HS-5 (cell line): ENCODE measurements at places on chromosomes 16 and 17.

DNA sequence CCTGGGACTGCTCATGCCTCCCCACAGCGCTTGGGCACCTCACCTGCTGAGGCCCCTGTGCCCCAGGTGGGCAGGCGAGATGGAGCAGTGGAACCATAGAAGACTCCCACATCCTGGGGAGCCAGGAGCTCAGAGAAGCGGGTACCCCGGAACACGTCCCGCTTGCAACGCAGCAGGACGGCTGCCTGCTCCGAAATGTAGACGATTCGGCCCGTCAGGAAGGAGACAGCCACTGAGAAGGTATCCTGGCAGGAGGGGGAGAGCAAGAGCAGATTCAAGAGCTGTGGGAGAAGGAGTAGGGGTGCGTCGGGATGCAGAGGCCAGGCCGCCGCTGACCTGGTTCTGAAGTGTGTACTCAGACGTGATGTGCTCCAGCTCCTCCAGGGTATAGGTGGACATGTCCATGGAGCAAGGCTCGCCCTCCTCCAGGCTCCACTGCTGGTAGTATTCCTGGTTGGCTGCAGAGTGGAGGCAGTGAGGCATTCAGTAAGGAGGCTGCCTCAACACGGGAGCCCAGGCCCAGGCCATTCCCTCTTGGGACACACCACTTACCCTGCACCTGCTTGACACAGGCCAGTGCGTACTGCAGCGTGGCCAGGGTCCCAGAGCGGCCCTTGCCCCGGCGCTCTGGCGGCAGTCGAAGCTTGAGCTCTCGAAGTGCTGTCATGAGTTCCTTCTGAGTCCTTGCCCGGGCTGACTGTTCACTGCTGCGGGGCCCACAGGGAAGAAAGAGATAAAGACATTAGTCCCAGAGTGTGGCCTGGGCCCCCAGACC is 2.6 kb downstream of the PER1 start:
- DNase-seq = no peak

DNA sequence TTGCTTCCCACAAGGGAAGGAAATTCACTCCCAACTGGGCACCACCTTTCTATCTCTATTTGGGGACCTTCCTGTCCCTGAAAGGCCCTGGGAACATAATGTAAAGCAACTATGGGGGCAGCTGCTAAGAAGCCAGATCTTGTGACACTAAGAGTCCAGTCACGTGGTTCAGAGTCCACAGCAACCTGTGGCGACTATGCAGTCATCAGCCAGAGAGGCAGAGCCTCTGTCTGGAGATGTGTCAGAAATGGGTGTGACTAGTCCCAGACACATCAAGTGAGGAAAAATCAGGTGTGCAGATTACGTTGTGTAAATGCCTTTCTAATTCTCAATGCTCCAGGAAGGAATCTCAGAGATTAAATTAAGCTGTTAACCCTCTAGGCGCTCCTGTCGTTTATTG is 26.6 kb upstream of the SKAP1 start:
- no peak for DNase-seq

DNA sequence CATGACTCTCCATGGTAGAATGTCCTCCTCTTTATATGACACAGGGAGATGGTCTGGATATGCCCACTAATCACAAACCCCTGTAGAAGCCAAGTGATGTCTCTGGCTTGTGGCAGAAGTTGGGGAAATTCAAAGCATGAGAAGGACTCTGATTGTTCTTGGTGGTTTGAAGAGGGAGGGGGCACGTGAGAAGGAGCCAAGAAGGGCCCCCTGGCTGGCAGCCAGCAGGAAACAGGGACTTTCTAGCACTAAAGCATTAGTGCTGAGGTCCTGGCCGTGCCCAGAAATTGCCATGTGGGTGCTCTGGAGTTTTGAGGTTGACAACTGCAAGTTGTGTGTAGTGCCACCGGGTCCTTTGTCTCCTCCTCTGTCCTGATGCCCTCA is 199.9 kb downstream of the LGALS9B start:
- DNase-seq = no peak

DNA sequence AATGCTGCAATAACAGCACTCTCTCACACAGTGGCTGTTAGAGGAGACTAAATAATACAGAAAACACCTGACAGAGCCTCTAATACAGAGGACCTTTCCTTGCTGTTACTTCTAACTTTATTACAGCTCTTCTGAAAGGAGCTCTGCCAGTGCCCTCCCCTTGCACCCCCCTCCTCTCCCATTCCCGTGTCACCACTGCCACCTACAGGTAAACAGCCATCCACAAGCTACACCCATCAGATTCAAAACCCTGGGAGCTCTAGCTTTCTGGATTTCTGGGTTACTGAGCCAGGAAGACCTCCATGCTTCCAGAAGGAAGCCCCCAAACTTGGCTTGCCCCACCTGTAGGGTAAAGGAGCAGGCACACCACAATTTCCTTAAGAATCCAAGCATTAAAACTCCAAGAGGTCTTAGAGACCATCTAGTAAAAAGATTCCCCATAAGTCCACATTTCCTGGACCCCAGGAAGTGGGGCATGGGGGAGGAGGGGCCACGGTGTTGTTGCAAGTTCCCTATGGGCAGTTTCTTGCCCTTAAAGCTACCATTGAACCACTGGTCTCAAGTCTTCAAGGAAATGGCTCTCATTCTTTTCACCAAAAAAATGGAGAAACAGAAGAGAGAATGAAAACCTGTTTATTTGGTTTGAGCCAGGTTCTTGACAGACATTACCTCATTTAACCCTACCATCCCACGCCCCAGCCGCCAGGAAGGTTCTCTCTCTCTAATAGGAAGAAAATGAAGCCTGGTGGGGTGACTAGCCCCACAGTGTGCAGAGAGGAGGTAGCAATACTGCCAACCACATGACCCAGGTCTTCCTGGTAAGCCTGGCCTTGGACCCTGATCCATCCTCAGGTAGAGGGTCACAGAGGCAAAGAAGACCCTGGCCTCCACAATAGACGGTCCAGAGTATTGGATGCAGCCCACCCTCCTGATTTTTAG is 52.8 kb downstream of the TOM1L2 start:
- DNase-seq = no peak

DNA sequence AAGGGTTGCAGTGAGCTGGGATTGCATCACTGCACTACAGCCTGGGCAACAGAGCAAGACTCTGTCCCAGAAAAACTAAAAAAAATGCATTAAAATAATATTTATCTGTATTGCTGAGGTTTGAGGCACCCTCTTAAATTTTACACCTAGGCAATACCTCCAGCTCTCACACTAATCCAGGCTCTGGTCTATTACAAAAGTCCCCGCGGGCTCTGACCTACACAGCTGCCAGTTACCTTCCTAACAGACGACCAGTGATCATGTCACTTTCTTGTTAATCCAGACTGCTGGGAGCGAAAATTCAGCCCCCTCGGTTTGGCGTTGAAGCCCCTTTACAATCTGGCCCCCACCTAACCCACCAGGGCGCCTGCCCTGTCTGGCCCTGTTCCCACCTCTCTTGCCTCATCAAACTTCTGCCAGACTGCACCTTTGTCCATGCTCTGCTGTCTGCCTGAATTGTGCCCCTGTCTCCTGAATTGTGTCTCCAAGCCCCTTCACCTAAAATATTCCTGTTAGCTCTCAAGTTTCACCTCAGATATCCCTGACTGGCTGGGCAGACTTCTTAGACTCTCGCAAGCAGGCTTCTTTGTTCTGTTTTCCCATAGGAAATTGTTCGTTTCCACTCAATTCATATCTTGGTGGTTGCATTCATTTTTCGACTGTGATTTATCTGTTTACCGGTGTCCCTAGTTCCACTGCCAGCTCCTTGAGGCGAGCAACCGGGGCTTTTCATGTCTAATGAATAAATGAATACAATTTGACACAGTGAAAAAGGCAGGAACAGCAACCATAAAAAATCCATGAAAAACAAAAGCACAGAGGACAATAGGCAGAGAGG is 65.9 kb downstream of the PITPNC1 start:
- no peak for DNase-seq

GRCh38 chr16:2852003-2852730 is 5.8 kb downstream of the PRSS22 start:
- no peak for DNase-seq

- DNase-seq = no peak
These were observed 152.6 kb downstream of the IRF8 start for GRCh38 chr16:86051368-86052114.

GRCh38 chr16:324201-324450 is 28.4 kb downstream of the AXIN1 start:
- DNase-seq = no peak

DNA sequence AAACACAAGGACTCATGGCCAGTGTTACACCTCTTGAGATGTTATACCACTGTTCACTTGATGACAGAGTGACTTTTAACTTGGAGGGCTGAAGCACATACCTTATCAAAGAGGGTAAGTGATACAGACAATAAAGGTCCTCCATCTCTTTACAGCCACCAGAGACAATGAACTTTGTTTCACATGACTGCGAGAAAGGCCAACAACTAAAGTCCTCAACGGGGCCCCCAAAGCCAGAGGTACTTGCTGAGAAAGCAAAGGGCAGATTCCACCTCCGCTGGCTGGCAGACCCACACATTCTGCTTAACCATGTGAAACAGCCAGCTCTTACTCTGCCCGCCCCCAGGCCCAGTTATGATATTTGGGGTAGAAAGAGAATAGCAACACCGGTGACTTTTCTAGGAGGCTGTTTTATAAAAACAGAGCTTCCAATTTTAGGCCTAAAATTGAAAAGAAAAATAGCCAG is 21.4 kb downstream of the DCUN1D3 start:
- DNase-seq = no peak

- DNase-seq = no peak
These were observed 13.9 kb downstream of the PER1 start for GRCh38 chr17:8138374-8138671.

GRCh38 chr17:2174014-2174413 is 119.1 kb downstream of the HIC1 start:
- DNase-seq = no peak

DNA sequence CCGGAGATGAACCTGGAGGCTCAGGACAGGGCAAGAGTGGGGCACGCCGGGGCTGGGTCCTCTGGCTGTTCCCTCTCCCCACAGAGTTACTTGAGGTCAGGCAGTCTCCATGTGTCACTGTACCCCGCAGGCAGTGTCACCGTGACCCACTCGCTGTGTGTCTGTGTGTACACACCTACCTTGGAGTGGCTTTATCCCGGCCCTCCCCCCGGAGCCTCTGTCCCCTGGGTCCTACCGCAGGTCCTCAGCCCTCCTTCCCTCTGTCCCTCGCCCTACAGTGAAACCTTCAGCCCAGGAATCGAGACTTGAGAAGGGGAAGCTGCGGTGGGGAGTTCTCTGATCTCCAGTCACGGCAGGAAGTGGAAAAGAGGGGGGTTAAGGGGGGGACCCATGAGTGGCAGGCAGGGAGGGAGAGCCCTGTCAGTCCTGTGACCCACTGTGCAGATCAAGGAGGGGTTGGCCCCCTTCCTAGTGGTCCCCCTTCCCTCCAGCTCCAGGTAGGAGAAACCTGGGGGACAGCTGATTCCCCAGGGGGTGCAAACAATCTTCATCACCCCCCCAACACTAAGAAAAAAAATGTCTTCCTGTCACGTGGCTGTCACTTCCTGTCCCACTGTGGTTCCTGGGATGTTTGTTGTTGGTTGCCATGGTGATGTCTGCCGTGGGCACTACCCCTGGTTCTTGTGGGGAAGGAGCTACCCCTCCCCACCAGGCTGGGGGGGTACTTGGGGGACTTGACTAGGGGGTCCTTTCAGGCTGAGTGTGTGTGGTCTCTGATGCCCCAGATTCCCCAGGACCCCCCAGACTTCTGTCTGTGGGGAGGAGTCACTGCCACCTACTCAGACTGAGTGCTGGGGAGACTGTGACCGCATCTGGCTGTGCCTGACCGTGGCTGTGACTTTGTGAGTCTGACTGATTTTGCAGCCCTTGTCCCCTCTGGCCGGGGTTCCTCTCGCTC is 13.7 kb downstream of the RARA start:
- no peak for DNase-seq

DNA sequence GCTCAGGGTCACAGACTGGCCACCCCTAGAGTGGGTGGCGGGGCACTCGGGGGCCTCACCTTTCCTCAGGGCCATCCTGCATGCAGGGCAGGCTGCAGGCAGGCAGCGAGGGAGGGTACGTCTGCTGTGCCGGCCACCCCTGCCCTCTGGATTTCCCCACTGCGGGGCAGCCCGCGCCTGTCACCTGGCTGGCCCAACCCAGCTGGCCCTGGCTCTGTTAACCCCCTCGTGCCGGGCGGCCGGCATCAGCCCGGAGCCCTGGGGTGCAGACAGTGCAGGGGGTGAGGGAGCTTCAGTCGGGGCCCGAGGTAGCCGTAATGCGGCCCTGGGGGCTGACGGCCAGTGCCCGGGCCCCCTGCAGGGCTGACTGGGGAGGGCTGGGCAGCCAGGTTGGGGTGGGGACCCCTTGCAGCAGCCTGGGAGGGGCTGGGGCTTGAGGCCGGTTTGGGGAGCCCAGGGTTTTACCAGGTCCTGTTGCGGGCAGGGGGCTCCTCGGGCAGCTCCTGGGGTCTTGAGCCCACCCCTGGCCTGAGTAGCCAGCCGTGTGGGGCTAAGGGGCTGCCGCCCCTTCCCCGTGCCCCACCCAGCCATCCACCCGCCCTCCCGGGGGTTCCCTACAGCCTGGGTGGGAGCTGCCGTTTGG is at the start of gene IGFALS:
TSS of gene IGFALS (minus strand) at position 128 of the 643 bp plus-strand sequence. CDS start at position 75, 53 bp downstream.
- DNase-seq = no peak

- DNase-seq = no peak
These were observed 597 bp downstream of the OVCA2 start for GRCh38 chr17:2042390-2042847.

DNA sequence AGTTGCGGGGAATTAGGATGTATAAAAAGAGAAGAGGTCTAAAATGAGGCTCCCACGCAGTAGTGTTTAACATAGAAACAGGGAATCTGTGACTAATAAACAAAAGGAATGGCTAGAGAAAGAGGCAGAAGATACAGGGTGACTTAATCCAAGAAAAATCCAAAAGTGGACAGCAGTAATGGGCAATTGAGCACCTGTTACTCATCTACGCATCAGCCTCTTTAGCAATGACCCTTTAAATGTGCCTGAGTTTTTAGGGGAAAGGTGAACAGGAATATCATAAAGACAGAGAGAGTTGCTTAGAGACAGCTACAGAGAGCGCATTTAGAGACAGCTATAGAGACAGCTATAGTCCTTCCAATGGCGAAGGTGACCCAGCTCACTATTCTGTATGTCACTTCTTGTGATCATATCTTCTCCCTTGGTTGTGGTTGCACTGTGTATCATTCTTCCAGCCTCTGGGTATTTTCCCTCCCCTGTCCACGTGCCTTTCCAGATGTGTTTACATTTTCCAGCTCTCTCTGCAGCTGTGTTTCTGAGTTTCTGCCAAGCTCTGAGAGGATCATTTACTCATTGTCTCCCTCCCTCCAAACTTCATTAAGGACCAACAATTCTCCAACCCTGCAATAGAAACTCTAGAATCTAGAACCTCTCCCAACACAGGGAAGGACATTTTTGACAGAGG is 61.5 kb downstream of the MYOCD start:
- no peak for DNase-seq

- DNase-seq = peak; percentile 96
These were observed 32.1 kb upstream of the FBXW10B start for GRCh38 chr17:15651583-15652110.

GRCh38 chr17:55648086-55648485 is 74.6 kb downstream of the TMEM100 start:
- no peak for DNase-seq
